Neural progenitor cell (in vitro differentiated cells): ENCODE measurements at places on chromosomes 4 and X.

DNA sequence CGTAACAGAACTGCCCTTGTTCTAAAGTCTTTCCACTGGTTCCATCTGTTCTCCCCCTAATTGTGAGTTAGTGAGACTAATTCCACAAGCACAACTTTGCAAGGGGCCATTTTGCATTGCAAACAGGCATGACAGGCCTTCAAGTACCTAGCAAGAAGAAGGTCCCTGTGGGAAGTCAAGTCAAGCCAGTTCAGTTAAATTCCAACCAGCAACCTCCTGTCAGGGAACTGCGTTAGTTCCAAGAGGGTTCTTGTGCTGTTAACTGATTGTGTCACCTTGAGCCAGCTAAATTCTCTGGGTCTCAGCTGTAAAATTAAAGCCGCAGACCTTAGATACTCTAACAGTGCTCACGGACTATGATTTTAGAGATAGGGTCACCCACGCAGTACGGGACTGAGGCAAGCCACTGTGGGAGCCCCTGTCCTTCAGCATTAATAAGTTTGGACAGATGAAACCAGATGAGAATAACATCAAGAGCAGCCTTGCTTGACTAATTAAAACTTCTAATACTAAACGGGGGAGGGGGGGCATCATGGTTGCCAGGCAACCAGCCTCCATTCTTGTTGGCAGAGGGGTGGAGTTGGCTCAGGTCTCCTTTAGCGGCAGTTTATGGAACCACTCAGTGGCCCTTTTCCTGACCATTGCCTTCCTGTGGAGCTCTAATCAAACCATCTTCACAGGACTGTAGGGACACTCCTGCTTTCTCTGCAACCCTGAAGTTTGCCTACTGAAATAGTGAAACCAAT is 24.1 kb upstream of the TMEM150C start:
- DNase-seq = peak; percentile 18

DNA sequence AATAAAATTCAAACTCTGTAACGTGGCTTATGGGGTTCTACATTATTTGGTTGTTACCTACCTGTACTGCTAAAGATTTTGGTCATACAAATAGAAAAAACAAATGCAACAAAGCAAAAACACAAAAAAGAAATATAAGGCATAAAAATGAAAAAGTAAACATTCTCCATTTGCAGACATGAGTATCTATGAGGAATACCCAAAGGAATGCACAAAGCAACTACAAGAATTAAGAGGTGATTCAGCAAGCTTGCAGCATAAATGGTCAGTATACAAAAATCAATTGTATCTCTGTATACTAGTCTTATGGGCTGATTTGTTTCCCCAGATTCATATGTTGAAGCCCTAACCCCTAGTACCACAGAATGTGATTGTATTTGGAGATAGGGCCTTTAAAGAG is 3.6 kb upstream of the PDE5A start:
- DNase-seq = no peak

DNA sequence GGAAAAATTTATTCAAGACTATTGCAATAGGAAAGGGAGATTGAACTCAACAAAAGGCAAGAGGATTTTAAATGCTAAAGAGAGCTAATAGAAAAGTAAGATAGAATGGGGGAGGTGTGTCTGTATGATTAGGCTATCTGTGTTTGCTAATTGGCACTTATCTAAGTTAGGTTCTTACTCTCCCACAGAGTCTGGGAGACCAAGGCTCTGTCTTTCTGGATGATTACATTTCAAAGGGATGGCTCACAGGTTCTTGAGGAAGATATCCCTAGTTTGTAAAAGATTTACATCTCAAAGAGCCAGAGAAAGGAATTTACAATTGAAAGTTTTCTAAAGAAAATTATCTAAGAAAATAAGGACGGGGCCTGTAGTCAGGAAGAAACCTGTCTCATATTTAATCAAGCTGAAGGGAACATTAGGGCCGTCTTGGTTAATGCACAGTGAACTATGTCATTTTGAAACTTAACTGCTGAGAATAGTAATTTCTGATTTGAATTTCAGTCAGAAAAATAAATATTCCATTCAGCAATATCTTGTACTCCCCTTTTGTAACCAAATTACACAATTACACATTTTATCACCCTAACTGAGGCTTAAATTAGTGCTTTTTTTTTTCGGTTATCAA is 75.8 kb downstream of the MAGEB10 start:
- DNase-seq = peak; percentile 63

- DNase-seq = no peak
Observed at GRCh38 chr4:28557755-28558154, 1697.1 kb downstream of the STIM2 start.

DNA sequence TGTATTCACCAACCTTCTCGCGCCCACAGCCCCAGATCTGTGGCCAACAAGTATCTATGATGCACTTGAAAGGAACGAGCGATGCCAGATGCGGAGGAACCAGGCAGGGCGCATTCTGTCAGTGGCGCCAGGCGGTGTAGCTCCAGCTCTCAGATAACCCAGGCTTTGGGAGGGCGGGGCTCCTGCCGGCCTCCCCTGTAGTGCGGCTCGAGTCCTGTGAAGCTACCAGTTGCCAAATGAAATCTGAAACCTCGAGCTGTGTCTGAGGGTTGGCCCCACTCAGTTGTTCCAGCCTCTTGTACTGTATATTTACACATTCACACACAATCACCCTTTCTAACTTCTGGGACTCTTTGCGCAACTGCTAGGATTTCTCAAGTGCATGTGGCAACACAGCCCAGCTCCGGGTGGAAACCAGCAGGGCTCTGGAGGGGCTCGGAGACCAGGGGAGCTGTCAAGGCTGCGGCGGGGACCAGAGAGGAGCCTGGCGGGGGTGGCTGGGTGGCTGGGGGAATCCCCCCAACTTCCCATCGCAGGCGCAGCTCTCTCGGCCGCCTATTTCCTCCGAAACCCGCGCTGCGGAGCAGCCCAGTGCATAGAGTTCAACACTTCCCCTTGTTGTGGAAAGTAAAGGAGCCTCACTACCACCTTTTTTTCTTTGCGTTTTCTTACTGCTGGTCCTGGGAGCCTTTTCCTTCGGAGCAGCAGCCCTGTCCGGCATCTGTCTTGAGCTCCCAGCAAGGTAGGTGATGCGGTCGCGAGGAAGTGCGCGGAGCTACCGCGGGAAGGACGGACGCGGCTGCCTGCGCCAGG is at the start of gene ARHGAP24:
Gene ARHGAP24, plus strand, starts transcription at position 333 of the 813 bp plus-strand sequence.
- peak; percentile 94 for DNase-seq

DNA sequence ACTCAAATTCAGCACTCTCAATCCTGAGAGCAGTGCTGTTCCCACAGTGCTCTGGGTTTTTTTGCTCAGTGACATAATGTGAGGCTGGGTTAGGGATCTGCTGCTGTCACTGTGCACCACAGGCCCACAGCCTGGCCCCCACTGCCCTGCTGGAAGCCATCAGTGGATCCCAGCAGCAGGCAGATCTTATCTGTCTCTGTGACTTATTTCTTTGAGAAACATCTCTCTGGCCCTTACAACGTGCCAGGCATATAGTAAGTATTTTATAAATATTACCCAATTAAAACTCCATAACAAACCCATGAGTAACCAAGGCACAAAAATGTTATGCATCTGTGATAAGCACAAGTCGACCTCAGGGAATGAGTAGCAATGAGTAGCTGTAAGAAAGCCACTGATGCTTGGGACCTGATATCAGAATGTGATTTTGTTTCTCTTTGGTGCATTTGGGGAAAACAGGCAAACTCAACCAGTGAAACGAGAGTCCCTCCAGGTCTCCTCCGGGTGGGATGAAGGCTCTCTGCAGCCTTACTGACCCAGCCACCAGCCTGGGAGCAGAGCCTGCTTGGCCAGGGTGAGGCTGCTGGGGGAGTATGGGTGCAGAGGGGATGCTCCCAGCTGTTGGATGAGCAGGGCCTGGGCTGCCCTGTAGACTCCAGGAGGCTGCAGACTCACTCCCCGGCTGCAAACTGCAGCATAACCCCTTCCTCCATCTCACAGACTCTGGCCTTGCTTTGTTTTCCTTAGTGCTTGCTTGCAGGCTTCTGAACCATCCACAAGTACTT is 172.7 kb upstream of the LNX1 start:
- DNase-seq = peak; percentile 4

DNA sequence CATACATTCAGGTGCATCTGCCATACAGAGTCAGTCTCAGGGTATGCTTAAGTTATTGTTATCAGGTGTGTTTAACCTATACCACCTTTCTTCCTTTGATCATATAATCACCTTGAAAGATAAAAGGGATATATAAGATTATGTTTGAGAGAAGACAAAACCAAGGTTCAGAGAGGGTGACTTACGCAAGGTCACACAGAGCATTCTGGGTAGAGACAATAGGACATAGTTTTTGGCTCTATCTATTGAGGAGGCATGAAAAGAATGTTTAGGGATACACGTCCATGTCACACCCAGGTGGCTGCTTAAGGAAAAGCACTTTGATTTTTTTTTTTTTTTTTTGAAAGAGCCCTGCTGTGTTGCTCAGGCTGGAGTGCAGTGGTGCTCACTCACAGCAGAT is 327.1 kb upstream of the RPS6KA3 start:
- no peak for DNase-seq

DNA sequence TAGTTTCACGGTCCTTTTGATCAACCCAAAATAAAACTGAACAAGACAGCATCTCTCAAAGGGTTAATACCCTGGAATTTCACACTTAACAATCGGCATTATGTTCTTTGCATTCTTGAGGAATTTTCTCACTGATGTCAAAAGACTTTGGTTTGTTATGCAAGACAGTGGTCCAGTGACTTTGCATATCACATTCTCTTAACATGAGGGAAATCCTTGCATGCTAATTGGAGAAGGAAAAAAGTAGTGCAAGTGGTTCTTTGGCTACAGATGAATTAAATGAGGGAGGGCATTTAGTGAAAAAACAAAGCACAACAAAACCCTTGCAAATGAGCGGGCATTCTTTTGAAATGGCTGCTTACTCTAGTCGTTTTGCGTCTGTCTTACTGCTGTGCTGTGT is 105.1 kb upstream of the LIMCH1 start:
- DNase-seq = peak; percentile 71

- DNase-seq = no peak
Observed at GRCh38 chrX:131399678-131400428, 110.7 kb upstream of the IGSF1 start.

DNA sequence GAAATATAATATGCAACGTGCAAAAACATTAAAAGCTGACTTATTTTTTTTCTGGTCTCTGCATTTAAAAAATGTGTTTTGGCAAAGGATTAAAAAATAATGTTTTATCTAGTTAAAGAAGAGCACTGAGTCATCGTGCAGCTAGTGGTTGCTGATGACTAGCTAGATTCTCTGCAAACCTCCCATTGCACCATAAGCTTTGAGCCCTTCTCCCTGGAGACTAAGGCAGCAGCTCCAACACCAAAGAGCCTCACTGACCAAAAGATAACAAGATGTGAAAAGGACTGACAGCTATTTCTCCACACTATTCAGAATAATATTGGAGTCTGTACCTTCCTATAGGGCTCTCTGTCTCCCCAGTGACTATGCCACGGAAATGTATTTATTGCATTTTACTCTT is 424.3 kb downstream of the SLITRK2 start:
- DNase-seq = no peak

- peak; percentile 4 for DNase-seq
Observed at GRCh38 chr4:38804654-38805295, at the start of gene TLR1. TSS of gene TLR1 (minus strand) at chr4:38804791. CDS start at chr4:38798831, 5,960 bp downstream.

GRCh38 chrX:85897362-85898126 is 149.8 kb downstream of the CHM start:
- no peak for DNase-seq

DNA sequence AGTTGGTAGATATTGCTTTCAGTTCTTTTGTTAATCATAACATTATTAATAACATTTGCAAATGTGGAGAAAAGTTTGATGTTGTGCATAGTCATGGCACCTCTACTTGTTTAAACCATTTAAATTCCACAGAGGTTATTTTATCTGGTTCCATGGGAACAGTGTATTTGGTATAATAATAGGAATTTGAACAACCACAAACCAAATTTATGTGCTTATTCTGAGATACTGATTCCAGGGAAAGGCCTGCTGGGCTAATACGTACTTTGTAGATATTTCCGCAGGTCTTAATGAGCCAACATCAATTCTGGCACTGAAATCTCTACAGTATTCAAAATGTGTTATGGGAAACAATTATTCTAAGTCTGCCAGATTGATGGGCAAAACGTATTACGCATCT is 319.0 kb downstream of the DKK2 start:
- DNase-seq = no peak

- DNase-seq = no peak
Observed at GRCh38 chr4:149403081-149403480, 412.6 kb downstream of the IQCM start.

DNA sequence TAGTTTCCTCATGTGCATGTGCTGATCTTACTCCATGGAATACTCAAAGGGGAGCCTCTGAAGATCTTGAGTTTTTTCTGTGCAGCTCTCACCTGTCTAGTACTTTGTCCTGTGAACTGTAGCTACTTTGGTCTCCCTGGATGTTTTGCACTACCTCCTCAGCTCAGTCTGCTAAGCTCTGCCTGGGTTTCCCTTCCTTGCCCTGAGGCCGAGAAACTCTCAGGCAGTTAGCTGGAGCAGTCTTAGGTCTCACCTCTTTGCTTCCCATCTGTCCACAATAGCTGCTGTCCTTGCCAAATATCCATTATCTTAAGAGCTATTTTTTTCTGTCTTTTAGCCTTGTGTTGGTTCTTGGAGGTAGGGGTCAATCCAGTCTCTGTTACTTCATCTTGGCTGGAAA is 11.6 kb downstream of the THAP6 start:
- no peak for DNase-seq

GRCh38 chr4:86963697-86964096 is 28.9 kb downstream of the AFF1 start:
- no peak for DNase-seq

GRCh38 chrX:97267396-97268181 is 383.9 kb downstream of the RPA4 start:
- DNase-seq = no peak

DNA sequence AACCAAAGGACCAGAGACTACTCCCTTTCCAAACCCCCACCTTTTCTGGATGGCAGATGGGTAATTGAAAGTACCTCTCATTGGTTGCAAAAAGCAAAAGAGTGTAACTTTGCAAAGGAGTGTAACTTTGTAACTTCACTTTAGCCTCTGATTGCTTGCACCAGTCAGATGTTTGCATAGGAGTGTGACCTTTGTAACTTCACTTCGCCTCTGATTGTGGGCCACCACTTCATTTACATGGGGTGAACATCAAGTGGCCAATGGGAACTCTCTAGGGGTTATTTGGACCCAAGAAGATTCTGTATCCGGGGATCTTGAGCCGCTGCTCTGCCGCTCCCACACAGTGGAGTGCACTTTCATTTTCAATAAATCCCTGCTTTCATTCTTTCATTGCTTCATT is 9.9 kb upstream of the SLC25A43 start:
- no peak for DNase-seq

DNA sequence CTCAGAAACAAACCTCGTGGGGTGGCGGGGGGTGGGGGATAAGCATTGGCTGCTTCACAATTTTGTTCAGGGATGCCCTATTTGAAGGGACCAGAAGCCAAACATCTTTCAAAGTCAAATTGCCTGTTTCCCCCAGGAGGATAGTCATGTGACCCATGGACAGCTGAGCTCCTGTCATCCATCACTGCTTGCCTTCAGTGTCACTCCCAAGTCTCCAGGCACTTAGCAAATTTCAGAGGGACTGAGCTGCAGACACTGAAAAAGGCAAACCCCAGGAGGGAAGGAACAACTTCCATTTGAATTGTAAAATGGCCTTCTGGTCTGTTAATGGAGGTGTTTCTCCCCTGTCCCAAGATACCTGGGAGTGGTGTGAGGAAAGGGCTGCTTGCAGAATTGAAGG is 73.4 kb downstream of the FRMPD3 start:
- DNase-seq = no peak
